Cortex of kidney (tissue), 1 donor: ENCODE measurements at places on chromosomes 2 and 18.

GRCh38 chr2:24517247-24517646 lies 26.2 kb downstream of the NCOA1 start:
- no peak for DNase-seq

DNA sequence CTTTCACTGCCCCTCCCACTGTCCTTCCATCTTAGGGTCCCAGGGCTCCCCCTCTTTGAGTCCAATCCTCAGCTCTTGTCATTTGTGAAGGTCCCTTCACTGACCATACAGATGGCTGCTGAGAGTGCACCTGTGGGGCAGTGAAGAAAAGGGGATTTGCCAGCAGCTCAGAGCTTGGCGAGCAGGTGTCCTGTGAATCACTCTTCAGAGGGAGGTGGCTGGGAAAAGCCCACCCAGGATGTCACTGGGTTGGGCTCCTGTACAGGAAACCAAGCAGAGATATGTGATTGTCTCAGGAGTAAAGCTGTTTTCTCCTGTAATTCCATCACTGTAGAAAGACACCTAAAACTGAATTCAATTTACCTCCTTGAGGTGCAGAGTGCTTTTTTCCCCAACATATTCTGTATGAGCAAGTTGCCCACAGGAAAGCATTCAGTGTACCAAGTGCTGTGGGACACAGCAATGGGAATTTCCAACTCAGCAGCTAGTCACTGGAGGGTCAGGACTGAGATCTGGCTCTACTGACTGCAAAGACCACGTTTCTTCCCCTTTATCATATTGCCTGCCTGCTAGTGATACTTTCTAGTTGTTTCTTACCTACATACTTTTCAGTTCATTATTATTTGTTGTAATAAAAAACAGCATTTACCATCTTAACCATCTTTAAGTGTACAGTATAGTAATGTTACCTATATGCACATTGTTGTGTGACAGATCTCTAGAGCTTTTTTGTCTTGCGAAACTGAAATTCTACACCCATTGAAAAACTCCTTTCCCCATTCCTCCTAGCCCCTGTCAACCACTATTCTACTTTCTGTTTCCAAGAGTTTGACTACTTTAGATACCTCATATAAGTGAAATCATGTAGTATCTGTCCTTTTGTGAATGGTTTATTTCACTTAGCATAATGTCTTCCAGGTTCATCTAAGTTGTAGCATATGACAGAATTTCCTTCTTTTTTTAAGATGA lies 239.1 kb downstream of the TSN start:
- no peak for DNase-seq

- DNase-seq, result no peak
These were observed 155.2 kb downstream of the GALNT1 start for GRCh38 chr18:35736696-35737095.

DNA sequence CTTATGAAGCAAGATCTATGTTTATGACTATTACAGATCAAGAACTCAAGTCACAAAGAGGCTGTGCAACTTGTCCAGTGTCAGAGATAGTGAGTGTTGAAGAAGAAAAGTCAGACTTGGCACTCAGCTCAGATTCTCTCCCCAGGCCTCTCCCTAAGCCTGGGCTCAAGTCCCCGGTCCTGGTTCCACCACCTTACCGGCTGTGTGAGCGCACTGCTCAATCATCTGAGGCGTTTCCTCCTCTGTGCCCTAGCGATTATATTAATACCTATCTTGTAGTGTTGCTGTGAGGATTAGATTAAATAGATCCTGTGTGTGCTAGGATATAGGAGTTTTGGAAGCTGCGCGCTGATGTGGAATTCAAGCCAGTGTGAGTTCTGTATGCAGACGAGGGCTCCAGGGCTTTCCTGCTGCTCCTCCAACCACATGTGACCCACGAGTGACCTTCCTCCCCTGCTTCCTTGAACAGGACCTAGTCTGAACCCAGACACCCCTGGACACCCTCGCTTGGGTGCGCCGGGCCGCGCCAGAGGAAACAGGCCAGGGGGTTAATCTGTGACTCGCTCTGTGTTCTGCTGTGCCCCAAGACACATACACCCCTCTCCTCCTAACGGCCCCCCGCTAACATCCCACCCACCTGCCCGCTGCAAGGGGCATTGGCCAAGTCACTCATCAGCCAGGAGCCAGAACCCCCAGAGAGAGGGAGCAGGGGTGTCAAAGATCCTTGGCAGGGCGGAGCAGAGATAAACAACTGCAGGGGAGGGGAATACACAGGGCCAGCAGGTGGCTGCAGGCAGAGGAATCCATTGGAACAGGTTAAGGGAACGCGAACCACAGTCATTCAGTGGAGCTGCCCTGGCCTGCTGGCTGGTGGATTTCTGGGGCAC lies 38.3 kb downstream of the TNS1 start:
- DNase-seq, result no peak

DNA sequence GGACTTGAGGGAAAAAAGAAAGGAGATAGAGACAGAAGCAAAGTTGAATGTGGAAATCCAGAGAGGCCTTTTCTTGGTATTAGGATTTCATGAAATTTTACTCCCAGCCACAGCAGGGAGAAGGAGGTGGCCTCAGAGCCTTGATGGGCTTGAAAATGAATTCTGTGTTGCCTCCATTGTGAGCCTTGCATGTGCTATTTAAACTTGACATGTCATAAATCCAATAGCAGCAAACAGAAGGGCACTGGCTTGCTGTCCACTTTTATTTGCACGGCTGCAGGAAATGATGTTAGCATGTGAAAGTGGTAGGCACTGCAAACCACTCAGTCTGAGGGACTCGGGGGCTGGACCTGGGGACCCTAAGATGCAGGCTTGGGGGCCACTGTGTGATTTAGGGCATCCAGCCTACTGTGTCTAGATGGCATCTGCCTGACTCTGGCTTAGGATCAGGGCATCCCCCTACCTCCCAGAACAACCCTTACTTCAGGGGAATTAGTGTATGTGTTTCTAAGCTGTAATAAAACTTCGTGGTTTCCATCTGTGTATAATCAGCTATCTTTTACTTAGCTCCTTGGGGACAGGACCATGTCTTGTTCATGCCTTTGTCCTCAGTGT lies 139.1 kb upstream of the SKOR2 start:
- DNase-seq, result no peak

- DNase-seq, result no peak
These were observed 94.9 kb downstream of the KCTD1 start for GRCh38 chr18:26453386-26453901.
